ENCODE measurements at places on chromosomes 11 and 22.

DNA sequence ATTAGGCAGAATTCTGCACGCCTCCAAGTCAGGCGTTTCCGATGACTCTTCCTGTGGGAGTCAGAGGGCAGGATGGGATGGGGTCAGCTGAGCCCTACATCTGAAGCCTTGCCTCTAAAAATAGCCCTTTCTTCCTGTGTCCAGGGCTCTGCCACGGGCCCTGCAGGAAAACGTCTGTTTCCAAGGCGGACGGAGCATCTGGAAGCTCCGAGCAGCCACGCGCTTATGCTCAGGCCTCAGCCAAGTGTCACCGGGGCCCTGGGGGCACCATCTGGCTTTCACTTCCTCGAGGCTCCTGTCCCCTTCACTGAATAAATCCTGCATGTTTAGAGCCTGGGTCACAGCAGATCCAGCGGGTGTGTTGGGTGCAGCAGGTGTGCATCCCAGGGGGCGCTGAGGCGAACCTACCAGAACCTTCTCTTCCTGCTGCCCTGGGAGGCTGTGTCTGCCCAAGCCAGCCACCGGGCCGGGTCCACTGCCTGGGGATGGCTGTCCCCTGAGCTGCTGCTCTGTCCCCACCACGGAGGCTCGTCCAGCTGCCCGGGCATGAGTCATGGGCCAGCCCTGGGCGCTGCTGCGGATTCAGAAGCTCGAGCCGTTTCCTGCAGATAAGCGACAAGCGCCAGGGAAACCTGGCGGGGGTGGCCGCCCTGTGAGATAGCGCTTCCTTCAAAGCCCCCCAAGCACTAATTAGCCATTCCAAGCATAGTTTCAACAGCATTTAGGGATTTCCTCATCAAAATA, 32.0 kb upstream of the LINC01488 start:
- DNase-seq = no peak

- DNase-seq = no peak
Observed at GRCh38 chr11:132147464-132147863, 777.0 kb downstream of the NTM start.

DNA sequence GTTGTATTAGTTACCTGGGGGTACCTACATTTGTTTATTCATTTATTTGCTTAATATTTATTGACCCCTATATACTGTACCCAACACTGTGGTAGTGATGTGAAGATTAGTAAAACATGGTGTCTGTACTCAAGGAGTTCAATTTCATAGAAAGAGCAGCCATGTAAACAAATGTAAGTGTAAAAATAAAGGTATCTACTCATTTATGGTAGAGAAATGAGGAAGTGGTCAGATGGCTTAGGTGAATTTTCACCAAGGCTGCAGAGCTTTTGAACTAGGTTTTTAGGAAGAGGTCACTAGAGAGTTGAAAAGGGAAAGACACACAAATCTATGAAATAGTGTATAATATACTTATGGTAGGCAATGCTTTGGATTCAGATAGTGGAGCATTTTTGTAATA, 11.1 kb downstream of the CTR9 start:
- DNase-seq = no peak

DNA sequence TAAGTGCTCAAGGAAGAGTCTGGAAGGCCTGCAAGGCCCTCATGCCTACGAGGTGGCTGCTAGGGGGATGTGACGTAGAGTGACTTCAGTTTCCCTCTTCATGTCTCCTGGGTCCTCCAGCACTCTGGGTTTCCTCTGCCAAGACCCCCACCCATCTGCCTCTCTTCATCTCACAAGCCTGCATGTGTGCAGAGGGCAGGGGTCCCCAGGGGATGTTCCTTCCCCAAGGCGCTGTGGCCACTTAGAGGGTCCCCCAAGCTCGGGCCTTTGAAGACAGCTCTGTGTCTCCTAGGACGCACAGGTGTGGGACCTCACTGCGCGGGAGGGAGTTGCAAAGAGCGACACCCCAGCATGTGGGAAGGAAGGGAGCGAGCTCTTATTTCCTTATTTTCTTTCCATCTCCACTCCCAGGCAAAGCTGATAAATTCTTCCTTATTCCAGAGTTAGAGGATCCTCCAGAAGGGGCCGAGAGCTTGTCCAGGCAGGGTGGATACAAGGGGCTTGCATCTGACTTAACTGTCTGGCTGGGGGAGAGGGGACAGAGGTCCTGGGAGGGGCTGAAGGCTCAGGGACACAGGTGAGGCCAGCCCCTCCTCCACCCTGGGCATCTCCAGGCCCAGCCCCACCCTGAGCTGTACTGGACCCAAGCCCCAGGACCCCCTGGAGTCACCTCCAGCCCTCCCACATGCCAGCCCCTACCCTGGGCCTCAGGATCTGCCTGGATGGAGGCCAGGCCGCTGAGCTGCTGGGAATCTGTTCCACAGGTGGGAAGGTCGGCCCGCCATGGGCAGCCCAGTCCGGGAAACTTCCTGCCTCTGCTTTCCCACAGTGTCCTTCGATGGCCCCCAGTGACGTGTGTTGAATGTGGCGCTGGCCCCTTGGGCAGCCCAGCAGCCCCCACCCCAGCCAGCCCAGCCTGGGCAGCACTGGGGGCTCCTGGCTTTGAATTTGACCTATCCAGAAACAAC, 59.7 kb upstream of the KCNQ1OT1 start:
- no peak for DNase-seq

GRCh38 chr11:70175236-70175698, 27.8 kb upstream of the FADD start:
- no peak for DNase-seq

GRCh38 chr11:64790205-64791095, 12.1 kb upstream of the SF1 start:
- no peak for DNase-seq

- no peak for DNase-seq
Observed at GRCh38 chr22:20572132-20572802, 64.9 kb downstream of the MED15 start.

DNA sequence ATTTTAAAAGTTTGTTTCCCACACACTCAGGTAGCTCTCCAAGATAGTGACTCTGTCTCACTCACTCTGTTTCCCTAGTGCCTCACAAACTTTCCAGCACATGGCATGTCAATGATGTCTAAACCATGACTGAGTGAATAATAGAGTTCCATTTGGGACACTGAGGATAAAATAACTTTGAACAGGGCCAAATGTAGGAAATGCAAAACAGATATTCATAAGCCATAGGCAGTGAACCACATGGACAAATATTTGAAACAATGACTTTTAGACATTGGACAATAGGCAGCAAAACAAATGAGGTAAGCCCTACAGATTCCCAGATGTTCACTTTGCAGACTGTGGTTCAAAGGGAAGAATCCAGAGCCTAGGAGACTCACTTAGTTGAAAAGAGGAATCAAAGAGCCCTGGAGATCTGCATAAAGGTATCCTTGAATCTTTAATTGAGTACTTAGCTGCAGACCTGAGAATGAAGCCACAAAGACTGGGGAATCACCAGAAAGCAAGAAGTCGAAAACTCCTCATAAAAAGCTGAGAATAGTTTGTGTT, 173.3 kb downstream of the FAM76B start:
- no peak for DNase-seq

DNA sequence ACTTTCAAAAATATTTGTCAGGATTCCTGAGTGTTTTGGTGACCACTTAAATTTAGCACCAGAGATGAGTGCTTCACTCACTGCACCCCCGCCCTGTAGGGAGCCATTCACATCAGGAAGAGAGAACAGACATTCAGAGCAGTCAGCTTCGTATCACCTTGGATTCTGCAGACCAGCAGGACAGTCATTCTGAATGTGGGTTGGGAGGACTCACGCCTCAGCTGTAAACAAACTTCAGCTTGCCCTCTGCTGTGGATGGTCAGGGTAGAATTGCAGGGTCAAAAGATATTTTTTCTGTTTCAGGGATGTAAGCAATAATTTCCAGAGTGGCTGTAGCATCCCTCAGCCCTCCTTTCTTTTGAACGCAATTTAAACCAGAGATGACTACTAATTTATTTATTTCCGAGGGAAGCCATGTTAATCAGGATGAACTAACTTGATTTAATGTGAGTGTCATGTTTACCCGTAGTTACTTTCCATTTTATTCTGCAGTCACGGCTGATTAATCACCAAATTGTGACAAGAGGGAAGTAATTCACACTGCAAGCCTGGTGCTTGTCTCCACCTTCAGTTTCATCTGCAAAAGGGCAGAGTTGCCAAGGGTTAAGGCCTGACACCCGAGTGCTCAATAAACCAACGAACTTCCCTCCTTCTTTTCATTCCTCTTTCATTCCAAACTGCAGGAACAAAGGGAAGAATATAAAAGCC, 174.2 kb upstream of the DDI1 start:
- DNase-seq = no peak

- no peak for DNase-seq
Observed at GRCh38 chr11:95426823-95427462, 195.9 kb upstream of the SESN3 start.

DNA sequence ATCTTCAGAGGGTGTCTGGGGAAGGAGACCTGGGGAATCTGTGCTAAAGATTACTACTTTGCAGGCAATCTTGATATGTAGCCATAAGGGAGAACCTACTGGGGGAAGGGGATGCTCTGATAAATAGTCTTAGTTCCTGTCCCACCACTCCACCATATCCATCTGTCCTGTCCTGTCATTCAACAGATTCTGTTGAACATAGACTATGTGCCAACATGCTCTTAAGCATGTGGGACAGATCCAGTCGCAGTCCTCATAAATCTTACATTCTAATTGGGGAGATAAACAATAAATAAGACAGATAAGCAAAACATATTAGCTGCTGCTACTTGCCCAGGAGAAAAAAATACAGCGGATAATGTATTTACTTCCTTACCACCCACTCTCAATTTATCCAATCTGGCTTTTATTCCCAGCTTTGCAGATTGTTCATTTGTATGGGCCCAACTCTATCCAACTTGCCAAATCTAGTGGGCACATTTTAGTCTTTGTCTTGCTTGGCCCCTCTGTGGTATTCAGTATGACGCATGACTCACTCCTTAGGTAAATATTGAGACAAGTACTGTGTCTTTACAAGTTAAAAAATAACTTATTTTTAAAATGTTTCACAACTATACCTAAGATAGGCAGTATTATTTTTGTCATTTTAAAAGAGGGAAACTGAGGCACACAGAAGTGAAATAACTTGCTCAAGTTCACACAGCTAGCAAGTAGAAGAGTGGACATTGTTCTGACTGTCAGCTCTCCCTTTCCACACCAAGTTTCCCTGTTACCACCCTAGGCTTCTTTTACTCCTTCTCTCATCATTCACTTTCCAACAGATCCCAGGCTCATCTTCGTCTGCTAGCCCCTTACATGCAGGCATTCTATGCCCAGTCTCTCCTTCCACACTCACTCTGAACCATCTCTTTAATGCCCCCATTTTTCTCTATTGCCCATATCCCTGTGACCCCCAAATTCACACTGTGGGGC, 133.6 kb upstream of the SESN3 start:
- DNase-seq = no peak

DNA sequence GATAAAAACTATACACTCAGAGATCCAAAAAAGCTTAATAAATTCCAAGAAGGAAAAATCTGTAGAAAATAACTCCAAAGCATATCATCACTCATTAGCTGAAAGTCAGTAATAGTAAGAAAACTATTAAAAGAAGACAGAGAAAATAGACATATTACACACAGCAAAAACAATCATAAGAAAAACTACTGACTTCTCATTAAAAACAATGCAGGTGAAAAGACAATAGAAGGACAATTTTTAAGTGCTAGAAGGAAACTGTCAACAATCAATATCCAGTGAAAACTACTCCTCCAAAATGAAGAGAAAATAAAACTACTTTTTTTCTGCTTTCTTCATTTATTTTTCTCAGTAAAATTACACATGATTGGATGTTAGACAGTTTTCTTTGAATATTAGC, 56.5 kb downstream of the BLID start:
- no peak for DNase-seq

DNA sequence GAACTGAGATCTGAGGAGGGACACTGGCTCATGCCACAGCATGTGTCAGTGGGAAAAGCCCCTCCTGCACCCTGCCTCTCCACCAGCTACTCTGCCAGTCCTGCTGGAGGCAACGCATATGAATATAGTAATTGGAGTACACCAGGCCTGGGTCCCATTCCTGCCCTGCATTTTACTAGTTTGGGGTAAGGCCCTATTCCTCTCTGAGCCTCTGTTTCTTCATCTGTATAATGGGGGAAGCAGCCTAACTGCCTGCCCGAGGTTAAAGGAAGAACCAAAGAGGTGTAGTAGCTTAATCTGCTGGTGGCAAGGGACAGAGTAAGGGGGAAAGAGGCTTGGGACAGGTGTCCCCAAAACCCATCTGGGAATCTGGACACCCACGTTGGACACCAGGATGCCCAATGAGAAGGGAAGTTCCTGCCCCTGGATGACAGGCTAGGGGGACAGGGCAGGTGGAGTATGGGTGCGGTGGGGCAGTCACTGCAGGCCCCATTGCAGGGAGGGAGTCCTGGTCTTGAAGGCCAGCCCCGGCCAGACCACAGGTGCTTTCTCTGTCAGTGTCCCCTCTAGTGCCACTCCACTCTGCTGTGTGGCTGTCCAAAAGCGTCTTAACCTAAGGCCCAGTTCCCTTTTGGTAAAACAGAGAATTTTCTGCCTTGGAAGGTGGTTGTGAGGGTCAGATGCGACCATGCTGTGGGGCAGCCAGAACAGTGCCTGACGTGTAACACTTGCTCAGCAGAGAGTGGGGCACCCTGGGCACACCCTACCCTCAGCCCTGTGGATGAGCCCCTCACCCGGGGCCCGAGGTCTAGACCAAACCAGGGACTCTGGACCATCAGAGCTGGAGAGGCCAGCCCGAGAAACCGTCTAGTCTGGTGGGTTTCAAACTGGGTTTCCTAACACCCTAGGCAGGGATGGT, 11.5 kb downstream of the TSKU start:
- no peak for DNase-seq

GRCh38 chr11:128835741-128836430, 31.2 kb downstream of the KCNJ1 start:
- DNase-seq = no peak

DNA sequence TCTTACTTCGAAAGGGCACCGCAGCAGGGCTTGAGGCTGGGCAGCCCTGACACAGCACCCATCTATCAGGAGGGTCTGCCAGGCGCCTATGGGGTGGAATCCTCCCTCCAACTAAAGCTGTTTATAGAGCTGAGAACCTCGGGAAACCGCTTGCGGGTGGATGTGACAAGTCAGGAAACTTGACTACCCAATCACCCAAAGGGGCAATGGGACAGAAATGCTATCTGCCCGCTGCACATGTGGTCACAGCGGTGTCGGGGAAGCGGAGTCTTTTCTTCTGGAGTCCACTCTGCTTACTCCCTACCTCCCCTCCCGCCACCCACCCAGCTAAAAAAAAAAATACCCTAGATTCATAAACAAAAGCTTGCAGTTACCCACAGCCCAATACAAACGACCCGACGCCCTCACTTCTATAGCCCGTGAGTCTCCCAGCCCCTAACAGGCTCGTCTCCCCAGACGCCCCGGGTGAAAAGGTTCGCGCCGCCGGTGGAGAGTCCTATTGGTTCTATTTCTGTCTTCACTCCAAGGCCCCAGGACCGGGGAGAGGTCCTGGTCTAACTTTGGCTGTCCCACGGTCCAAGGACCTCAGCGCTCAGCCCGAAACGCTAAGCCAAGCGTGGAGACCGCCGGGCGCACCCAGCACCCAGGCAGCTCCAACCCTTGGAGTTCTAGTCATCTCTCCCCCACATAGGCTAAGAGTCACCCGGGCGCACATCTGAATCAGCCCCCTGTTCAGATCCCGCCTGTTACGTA, 1.4 kb downstream of the TRPC6 start:
- DNase-seq = no peak
